ENCODE measurements at places on chromosomes 6 and 20.
A peak's percentile ranks its signal among the peaks of the same experiment; 100 is the strongest.

- DNase-seq, result peak; percentile 64
These were observed 17.7 kb upstream of the CCDC167 start for GRCh38 chr6:37517411-37517812.

DNA sequence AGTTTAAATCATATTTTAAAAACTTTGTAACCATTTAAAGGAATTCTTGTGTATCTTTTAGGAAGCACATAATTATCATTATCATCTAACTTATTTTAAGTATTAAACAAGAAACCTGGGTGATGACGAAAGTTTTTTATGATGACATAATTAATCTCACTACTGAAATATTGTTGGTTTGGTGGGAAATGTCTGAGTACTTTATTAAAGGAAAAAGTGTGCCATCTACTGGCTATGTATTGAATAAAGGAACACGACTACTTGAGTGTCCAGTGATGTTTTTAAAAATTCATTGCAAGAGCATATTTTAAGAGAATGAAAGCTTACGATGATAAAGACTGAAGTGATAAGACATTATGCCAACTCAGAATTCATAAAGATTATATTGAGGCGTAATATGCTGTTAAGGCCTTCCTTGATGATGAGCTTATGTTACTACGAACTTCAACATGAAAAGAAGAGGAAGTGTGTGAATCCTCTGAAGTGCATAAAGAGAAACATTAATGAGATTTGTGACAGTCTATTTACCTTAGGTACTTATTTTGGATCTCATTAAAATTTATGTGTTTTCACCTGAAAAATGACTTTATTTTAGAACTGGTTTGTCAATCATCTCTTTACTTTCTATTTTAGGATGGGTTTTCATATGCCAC lies 12.0 kb upstream of the TRMT11 start:
- no peak for DNase-seq

DNA sequence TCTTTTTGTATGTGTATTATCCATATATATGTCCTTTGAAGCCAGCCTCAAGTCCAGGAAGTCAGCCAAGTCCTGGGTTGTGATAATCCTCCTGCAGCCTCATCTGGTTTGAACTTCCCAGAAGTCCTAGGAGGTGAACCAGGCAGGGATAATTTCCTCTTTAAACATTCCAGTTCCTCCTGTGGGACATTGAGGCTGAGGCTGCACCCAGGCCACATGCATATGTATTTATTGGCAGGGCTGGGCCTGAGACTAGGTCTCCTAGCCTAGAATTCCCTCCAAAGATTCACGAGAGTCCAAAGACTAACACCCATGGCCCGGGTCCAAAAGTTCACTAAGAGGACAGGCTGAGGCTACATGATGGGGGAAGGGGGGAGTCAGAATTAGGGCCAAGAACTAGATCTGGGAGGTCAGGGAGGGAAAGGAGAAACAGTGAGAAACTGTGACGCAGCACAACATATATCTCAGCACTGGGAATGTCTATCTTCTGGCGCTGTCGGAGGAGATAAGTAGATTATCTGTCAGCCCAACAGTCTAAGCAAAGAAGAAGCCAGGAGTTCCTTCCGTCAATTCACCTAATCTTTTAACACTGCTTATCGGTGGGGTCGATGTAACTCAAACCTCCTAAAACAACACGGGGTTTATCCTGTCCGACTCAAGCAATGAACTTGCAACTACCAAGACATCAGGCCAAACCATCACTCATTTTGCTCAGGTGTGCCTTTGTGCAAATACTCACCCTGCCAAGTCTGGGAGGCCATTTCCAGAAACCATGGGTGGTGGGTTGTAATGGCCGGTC lies 43.3 kb downstream of the SNX5 start:
- no peak for DNase-seq

- no peak for DNase-seq
These were observed 1.2 kb downstream of the TSBP1 start for GRCh38 chr6:32370505-32370904.

GRCh38 chr20:10185741-10186558 lies 32.7 kb upstream of the SNAP25 start:
- no peak for DNase-seq

DNA sequence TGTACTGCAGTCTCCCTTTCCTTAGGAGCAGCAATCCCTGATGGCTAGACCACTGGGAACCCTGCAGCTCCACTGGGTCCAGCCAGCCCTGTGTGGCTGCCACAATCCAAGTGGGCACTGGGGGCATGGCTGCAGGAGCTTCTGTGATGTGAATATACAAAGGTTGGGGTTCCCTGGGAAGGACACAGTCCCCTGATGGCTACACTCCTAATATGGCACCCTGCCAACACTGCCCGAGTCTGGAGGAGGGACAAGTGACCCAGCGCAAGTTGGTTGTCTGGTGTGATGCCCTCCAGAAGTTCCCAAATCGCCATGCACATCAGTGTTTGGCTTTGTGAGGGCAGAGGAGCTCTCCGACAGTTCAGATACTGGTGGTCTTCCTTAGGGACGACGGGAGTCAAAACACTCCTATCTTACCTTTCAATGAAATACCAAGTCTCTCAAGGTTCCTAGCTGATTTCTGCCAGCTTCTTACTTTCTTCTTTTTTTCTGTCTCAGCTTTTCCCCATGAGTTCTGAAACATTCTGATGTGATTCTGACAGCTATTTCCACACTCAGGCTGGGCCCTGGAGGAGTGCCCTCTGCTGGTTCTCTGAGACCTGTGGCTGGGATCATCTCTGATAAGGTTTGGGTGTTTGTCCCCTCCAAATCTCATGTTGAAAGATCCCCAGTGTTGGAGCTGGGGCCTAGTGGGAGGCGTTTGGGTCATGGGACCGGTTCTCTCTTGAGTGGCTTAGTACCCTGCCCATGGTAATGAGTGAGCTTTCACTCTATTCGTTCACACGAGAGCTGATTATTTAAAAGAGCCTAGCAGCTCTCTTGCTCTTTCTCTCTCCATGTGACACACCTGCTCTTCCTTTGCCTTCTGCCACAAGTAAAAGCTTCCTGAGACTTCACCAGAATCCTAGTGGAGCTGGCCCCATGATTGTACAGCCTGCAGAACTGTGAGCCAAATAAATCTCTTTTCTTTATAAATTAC lies 15.5 kb upstream of the ZFP57 start:
- no peak for DNase-seq

Data from T-helper 9 cell (primary cell).